ENCODE measurements at places on chromosomes 1 and 21.

- no peak for DNase-seq
- no peak overlapping the region for H3K4me3 ChIP-seq
- no peaks in the 10 kb centered on the region for H3K27me3 ChIP-seq
- H3K36me3 ChIP-seq: no peaks in the 10 kb centered on the region
These were observed 141.8 kb downstream of the CTH start for GRCh38 chr1:70552662-70553566.

- no peak overlapping the region for H3K4me3 ChIP-seq
- no peaks in the 10 kb centered on the region for H3K27me3 ChIP-seq
- peaks cover 8% of the 10 kb centered on the region for H3K36me3 ChIP-seq
- peaks cover 35% of the 10 kb centered on the region for H3K4me1 ChIP-seq
- DNase-seq: no peak
- H3K27ac ChIP-seq: no peak overlapping the region
These were observed 49.7 kb upstream of the GFI1 start for GRCh38 chr1:92536211-92536979.

- no peak overlapping the region for H3K27ac ChIP-seq
- peaks cover 9% of the 10 kb centered on the region for H3K27me3 ChIP-seq
- no peak for DNase-seq
- H3K4me3 ChIP-seq: no peak overlapping the region
- no peaks in the 10 kb centered on the region for H3K36me3 ChIP-seq
- H3K4me1 ChIP-seq: peaks cover 16% of the 10 kb centered on the region
These were observed 340.4 kb upstream of the VAMP3 start for GRCh38 chr1:7430691-7431090.

DNA sequence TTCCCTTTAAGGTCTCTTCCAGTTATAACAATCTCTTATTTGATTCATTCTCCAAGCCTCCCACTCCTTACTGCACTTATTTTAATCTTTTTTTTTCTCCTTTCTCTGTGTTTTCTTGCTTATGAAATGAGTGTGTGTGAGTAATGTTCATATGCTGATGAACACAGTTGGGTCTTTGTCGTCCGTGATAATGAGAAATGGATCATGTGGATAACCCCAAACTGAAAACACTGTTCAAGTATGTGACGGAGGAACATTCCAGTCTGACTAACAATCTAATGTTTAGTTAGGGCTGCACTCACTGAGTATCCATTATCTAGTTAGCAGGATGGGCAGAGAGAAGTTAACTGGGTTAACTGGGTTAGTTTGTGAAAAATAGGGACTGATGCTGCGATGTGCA, 253.1 kb upstream of the DUSP10 start:
- peak; percentile 77 for DNase-seq
- H3K27ac ChIP-seq: peak overlapping the region; percentile 92

GRCh38 chr1:950881-951280, 8.2 kb downstream of the NOC2L start:
- H3K36me3 ChIP-seq: peaks cover 32% of the 10 kb centered on the region
- DNase-seq: no peak
- H3K4me3 ChIP-seq: no peak overlapping the region
- H3K27ac ChIP-seq: no peak overlapping the region
- peaks cover under 1% of the 10 kb centered on the region for H3K4me1 ChIP-seq

DNA sequence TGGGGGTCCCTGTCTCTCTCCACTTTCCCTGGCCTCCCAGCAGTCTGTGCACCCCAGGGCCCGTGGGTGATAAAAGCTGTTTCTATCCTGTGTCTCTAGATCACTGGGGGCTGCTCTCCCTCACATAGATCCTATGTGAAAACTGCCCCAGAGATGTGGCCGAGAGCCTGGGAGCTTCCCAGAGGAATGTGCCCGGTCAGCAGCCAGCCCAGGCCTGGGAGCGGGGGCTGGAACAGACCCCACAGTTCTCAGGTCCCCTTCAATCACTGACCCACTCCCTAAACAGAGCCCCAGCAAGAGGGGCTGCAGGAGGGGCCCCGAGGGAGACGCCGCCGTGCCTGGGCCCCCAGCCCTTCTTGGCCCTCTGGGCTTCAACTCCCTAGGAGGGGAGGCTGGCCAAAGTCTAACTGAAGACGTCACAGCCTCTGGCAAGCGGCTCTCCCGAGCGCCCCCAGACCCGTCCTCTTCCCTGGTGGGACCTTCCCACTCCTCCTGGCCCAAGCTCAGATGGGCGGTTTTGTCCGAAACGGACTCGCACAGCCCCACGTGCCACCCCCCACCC, 403 bp downstream of the MXRA8 start:
- peaks cover 8% of the 10 kb centered on the region for H3K36me3 ChIP-seq
- H3K4me1 ChIP-seq: peaks cover 37% of the 10 kb centered on the region
- no peak for DNase-seq
- H3K27ac ChIP-seq: peak overlapping the region; percentile 93
- peak overlapping the region; percentile 97 for H3K4me3 ChIP-seq
- peaks cover 5% of the 10 kb centered on the region for H3K27me3 ChIP-seq

GRCh38 chr1:52139817-52140540, 1.9 kb upstream of the ZFYVE9 start:
- peak; percentile 83 for DNase-seq
- H3K27me3 ChIP-seq: no peaks in the 10 kb centered on the region
- H3K4me1 ChIP-seq: peaks cover 35% of the 10 kb centered on the region
- peak overlapping the region; percentile 68 for H3K4me3 ChIP-seq

DNA sequence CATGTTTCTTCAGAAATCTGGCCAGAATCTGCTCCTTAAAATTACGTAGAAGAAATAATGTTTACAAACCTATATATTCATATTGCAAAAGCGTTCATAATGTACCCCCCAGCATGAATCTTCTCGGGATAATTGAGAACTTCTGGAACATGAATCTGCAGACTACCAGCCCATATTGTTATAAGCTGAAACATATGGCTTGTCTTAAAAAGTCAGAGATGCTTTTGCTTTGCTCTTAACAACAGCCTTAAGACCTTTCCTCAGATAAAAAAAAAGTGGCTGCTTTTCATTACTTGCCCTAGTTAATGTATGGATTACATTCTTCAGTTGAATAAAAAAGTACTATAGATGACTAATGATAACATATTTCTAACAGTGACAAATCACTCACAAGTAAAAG, 15.0 kb upstream of the ZZZ3 start:
- H3K4me1 ChIP-seq: 0 out of 2 replicates have a peak, but pooled peaks cover 5% of the 10 kb centered on the region
- DNase-seq: no peak
- no peaks in the 10 kb centered on the region for H3K27me3 ChIP-seq

DNA sequence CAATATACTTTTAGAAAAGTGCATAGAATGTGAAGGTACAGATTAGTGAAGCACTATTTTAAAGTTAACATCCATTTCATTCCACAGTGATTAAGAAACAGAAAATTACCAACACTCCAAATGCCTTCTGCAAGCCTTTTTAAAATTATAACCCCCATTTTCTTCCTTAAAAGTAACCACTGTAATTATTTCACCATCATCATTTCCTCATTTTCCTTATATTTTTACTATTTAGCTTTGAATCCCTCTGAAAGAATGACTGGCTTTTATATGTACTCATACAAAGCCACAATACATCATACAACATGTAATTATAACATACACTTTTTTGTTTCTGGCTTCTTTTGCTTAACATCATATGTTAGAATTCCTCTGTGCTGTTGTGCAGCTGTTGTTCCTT, 6.5 kb upstream of the NEGR1 start:
- H3K4me1 ChIP-seq: peaks cover 7% of the 10 kb centered on the region
- H3K27ac ChIP-seq: no peak overlapping the region
- no peak for DNase-seq
- no peaks in the 10 kb centered on the region for H3K27me3 ChIP-seq
- no peak overlapping the region for H3K4me3 ChIP-seq

GRCh38 chr1:217911908-217912307, 280.8 kb downstream of the SPATA17 start:
- no peak for DNase-seq
- H3K4me3 ChIP-seq: no peak overlapping the region
- no peak overlapping the region for H3K27ac ChIP-seq
- H3K4me1 ChIP-seq: no peaks in the 10 kb centered on the region
- peaks cover 2% of the 10 kb centered on the region for H3K27me3 ChIP-seq

GRCh38 chr21:26652854-26653253, 79.8 kb upstream of the CYYR1 start:
- no peak for DNase-seq
- no peak overlapping the region for H3K4me3 ChIP-seq
- no peaks in the 10 kb centered on the region for H3K36me3 ChIP-seq
- H3K27me3 ChIP-seq: no peaks in the 10 kb centered on the region
- no peak overlapping the region for H3K27ac ChIP-seq
- H3K4me1 ChIP-seq: no peaks in the 10 kb centered on the region

GRCh38 chr1:42933610-42934491, 24.8 kb downstream of the SLC2A1 start:
- peaks cover 40% of the 10 kb centered on the region for H3K36me3 ChIP-seq
- peak overlapping the region; percentile 33 for H3K27ac ChIP-seq
- H3K27me3 ChIP-seq: peaks cover 10% of the 10 kb centered on the region
- peaks cover 55% of the 10 kb centered on the region for H3K4me1 ChIP-seq

DNA sequence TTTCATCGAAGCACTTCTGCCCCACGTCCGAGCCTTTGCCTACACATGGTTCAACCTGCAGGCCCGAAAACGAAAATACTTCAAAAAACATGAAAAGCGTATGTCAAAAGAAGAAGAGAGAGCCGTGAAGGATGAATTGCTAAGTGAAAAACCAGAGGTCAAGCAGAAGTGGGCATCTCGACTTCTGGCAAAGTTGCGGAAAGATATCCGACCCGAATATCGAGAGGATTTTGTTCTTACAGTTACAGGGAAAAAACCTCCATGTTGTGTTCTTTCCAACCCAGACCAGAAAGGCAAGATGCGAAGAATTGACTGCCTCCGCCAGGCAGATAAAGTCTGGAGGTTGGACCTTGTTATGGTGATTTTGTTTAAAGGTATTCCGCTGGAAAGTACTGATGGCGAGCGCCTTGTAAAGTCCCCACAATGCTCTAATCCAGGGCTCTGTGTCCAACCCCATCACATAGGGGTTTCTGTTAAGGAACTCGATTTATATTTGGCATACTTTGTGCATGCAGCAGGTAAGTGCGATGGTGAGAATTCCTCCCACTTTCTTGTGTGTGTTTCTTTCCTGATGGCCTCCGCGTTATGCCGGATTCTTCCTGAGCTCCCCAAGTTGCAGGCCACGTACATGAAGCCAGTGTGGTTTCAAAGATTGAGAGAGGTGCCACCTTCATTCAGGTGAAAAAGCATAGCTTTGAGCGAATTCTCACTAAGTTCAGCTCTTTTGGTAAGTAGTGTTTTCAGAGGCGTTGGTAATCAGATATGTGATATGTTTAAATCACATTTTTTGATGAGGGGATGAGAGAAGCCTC, 6.0 kb downstream of the NFIA start:
- peaks cover 15% of the 10 kb centered on the region for H3K4me1 ChIP-seq
- H3K4me3 ChIP-seq: no peak overlapping the region
- no peak for DNase-seq
- H3K36me3 ChIP-seq: 0 out of 2 replicates have a peak, but pooled peaks cover 16% of the 10 kb centered on the region
- H3K27ac ChIP-seq: no peak overlapping the region

DNA sequence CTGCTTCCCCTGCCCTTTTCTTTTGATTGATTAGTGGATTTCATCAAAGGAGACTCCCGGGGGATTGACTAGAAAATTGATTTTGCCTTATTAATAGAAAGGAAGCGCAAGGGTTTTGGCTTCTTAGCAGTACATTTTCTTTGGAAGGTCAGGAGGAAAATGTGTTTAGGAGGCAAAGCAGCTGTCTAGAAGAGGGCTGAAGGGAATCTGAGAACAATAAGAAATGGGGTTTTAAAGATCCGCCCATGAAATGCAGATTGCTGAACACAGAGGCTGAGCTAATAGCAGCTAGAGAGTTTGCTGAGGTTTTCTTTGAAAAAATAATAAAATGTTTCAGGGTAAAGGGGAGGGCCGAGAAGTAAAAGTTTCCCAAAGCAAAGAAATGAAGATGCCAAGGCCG, 4.9 kb downstream of the SERTAD4 start:
- peaks cover 6% of the 10 kb centered on the region for H3K27me3 ChIP-seq
- H3K4me1 ChIP-seq: peaks cover 58% of the 10 kb centered on the region

DNA sequence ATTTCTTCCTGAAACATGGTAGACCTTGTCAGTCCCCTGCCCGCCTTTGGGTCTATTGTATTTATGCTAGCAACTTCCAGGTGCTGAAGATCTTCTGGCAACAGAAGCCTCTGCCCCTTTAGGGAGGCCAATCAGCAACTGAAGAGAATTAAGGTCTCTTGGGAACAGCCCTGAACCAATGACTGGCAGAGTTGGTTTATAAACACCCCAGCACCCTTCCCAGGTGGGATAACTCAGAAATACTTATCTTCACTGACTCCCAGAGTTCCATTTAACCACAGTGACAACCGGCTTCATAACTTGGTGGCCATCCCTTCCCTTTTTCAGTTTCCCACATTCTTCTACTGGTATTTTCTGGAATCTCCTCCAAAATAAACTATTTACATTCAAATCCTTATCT, 27.2 kb upstream of the TMCO1 start:
- no peaks in the 10 kb centered on the region for H3K4me1 ChIP-seq
- H3K27me3 ChIP-seq: peaks cover 6% of the 10 kb centered on the region
- DNase-seq: no peak
- peaks cover 10% of the 10 kb centered on the region for H3K36me3 ChIP-seq
- H3K4me3 ChIP-seq: no peak overlapping the region

GRCh38 chr1:99304725-99305282, 40.5 kb downstream of the PLPPR4 start:
- H3K4me3 ChIP-seq: no peak overlapping the region
- no peaks in the 10 kb centered on the region for H3K36me3 ChIP-seq
- DNase-seq: no peak
- no peaks in the 10 kb centered on the region for H3K4me1 ChIP-seq
- no peaks in the 10 kb centered on the region for H3K27me3 ChIP-seq

DNA sequence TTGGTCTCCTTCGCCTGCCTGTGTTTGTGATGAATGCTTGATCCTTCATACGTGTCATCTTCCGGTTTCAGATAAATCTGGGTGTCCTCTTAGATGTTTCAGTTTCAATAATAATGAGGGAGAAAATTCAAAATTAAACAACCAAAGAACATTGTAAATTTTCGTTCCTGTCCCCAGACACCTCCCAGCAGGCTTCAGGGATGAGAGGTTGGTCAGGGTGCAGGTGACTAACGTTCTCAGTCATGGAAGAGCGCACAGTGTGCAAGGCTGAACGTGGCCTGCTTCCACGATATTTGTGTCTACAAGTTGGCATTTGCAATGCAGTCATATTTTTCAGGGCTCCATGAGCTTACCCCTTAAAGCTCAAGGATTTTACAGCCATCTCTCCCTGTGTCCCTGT, 147.1 kb upstream of the ARHGEF16 start:
- H3K27ac ChIP-seq: peak overlapping the region; percentile 81
- 0 out of 2 replicates have a peak, but pooled peaks cover 3% of the 10 kb centered on the region for H3K36me3 ChIP-seq
- H3K27me3 ChIP-seq: peaks cover 22% of the 10 kb centered on the region
- DNase-seq: no peak

- H3K4me3 ChIP-seq: peak overlapping the region; percentile 13
- DNase-seq: peak; percentile 84
- peaks cover 24% of the 10 kb centered on the region for H3K4me1 ChIP-seq
- H3K27me3 ChIP-seq: peaks cover 2% of the 10 kb centered on the region
- peak overlapping the region; percentile 86 for H3K27ac ChIP-seq
- 0 out of 2 replicates have a peak, but pooled peaks cover 5% of the 10 kb centered on the region for H3K36me3 ChIP-seq
These were observed 8.9 kb downstream of the BSND start for GRCh38 chr1:55007625-55008024.

GRCh38 chr1:230599926-230600656, 42.2 kb upstream of the COG2 start:
- no peaks in the 10 kb centered on the region for H3K36me3 ChIP-seq
- H3K27ac ChIP-seq: no peak overlapping the region
- H3K4me3 ChIP-seq: no peak overlapping the region
- H3K27me3 ChIP-seq: peaks cover 3% of the 10 kb centered on the region

All from HFFc6 (cell line).